Fibroblast of skin of left quadriceps (primary cell): ENCODE measurements at places on chromosomes 1 and 21.

GRCh38 chr1:90850181-90850897, 133.2 kb upstream of the BARHL2 start:
- no peak for DNase-seq

- no peak for DNase-seq
Observed at GRCh38 chr1:173270243-173270642, 63.1 kb upstream of the TNFSF4 start.

DNA sequence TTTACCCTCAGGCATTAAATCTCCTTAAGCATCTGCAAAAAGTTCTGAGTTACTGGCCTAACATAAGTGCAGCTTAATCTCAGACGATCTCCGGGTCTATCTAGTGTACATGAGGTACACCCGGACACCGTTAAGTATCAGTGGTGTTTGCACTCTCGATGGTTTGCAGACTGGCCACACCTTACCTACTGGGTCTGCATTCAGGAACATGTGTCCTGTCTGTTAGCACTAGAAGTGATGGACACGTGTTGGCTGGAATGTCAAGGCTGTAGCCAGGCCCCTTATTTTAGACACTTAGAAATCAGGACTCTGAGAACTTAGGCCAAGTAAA, 783 bp upstream of the AGL start:
- no peak for DNase-seq

- DNase-seq = peak; percentile 29
Observed at GRCh38 chr1:50774759-50775351, 185.2 kb downstream of the FAF1 start.

- DNase-seq = peak; percentile 94
Observed at GRCh38 chr1:171220081-171220420, 28.2 kb upstream of the FMO1 start.

DNA sequence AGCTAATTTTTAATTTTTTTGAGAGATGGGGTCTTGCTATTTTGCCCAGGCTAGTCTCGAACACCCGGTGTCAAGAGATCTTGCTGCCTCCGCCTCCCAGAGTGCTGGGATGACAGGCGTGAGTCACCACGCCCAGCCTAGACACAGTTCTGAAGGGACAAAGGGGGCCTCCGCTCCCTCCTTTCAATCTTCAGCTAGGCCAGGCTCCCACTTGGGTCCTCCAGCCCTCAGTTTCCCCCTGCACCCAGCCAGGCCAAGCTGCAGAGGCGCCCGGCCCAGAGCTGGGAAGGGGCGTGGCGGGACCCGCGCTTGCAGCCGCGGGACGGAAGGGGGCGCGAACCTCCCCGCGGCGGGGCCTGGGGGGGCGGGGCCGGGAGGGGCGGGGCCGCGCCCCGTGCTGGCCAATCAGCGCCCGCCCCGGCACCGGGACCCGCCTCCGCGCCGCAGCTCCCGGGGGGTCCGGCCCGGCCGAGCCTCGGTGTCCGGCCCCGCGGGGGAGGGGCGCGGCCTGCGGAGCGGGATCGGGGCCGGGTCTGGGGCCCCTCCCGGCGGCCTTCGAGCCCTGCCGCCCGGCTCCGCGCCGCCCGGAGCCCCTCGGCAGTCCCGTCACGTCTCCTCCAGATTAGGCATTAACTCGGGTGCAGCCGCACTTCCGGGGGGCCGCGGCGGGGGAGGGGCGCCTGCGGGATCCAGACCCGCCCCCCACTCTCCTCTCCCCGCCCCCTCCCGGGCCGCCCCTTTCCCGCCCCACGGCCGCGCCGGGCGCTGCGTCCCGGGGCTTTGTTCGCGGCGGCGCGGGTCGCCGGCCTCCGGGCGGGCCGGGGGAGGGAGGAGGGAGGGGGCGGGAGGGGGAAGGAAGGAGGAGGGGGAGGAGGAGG, 559 bp upstream of the AGRN start:
- DNase-seq = peak; percentile 69

DNA sequence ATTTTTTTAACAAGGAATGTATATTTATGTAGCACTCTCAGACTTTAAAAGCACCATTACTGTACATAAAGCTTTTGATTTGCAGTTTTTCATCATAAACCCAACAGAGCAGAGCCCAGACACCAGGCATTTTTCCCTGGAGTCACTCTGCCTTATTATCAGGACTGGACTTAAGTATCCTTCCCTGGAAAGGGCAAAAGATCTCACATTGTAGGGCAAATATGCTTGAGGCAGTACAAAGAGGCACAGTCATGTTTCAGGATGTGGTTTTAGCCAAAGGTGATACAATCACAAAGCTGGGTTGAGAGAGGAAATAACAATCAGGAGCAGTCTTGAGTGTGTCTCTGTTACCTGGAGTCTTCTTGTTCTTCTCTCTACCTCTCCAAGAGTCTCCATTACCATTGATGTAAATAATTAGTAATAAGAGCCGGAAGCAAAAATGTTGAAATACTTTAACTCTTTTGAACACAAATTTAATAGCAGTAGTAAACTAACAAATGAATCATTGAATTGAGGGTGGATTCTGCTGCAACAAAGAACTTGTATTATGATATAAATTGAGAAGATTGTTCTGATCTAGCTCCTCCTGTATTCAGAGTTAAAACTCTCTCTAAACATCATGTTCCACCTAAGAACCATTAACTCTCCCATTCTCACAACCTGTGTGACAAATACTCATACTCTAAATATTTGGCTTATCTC, 160.5 kb downstream of the LTN1 start:
- no peak for DNase-seq

- no peak for DNase-seq
Observed at GRCh38 chr1:230422221-230422981, 3.7 kb downstream of the PGBD5 start.

DNA sequence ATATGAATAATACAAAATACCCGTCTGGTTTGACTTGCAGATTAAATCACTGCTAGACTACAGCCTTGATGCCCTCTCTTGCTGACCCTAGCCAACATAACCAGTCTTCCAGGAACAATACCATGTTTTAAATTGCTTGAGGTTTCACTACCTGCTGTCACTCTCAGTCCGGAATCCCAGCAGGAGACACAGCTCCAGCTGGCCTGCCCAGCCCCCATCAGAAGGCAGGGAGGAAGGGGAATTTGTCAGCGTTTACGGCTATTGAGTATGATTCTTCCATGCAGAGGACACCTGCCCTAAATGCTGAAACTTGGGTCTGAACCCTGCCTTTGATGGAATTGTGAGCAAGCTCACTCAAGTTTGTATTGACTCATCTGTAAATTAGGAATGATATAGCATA, 33.0 kb downstream of the ZNF496 start:
- no peak for DNase-seq

DNA sequence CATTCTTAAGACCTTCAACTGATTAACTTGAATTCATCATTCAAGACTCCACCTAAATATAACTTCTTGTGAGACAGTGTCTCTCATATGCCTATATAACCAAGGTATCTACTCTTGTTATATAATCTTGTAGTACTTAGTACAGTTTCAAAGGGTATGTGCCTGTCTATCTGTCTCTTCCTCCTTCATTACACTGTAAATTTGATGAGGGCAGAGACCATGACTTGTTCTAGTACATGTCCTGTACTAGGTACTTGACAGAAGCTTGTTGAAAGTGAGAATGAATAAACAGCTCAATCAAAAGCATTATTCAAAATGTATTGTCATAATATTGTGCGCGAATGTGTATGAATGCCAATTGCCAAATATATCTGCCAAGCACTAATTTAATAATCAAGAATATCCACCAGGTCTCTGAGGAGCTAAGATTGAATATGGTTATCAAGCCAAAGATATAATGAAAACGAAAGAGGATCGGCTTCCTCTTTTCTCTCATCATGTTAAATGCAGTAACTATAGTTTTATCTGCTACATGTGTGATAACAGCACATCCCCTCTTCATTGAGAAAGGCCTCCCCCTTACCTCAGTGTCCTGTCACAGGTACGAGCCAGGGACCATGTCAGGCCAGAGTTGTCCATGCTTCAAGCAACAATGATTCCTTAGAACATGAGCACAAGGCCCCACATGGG, 117.3 kb downstream of the UCHL5 start:
- DNase-seq = no peak

- no peak for DNase-seq
Observed at GRCh38 chr1:24275510-24275909, 43.6 kb upstream of the GRHL3 start.

- DNase-seq = no peak
Observed at GRCh38 chr1:236144446-236145150, 2.3 kb downstream of the GPR137B start.

DNA sequence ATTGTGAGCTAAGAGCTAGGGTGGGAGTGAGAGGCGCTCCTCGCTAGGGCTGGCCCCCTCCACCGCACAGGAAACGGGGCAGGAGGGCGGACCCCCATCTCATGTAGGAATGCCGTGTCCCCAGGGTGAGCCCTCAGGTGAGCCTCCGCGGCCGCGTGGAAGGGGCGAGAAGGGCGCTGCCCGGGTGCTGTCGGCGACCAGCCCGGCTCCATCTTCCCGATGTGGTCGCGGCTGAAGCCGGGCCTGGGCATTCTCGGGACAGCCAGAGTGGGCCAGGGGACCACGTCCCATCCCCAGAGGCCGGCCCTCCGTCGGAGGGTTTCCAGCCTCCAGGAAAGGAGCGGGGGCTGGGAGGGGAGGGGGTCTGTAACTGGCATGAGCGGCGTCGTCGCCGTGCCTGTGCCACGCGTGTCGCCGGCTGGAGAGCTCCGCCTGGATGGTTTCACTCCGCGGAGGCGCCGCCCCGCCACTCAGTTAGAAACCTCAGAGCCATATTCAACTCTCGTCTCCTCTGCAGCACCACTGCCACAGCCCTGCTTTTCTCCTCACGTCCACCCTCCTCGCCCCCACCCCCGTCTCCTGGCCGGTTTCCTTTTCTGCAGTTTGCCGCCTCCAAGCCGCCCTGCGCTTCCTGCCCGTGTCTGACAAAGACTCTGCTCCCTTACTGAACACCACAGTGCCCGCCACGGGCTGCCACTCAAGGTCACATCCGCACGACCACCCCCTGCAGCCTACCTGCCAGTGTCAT, at the start of gene TMEM269:
Gene TMEM269 (plus strand): TSS at position 46 of the 748 bp plus-strand sequence. CDS start 4,903 bp downstream, outside the sequence.
- no peak for DNase-seq

DNA sequence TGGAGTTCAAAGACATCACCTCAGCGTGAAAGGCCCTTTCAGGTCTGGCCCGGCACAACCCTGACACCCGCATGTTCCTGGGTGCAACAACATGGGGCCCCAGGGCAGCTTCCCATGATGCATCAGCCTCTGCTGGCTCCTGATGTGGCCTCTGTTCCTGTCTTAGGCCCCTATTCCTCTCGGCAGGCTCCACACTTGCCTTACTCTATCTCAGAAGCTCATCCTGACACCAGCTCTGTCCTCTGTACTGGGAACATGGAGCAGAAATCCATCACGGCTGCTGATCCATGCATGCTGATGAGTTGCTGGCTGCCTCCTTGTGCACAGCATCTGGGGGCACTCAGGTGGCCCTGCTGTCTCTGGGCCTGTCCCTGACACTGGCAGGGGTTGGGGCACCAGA, 74.6 kb downstream of the ADARB1 start:
- DNase-seq = no peak

- no peak for DNase-seq
Observed at GRCh38 chr1:235947989-235948388, 81.3 kb upstream of the LYST start.

GRCh38 chr1:201539561-201540431, 869 bp downstream of the NAV1 start:
- DNase-seq = no peak

DNA sequence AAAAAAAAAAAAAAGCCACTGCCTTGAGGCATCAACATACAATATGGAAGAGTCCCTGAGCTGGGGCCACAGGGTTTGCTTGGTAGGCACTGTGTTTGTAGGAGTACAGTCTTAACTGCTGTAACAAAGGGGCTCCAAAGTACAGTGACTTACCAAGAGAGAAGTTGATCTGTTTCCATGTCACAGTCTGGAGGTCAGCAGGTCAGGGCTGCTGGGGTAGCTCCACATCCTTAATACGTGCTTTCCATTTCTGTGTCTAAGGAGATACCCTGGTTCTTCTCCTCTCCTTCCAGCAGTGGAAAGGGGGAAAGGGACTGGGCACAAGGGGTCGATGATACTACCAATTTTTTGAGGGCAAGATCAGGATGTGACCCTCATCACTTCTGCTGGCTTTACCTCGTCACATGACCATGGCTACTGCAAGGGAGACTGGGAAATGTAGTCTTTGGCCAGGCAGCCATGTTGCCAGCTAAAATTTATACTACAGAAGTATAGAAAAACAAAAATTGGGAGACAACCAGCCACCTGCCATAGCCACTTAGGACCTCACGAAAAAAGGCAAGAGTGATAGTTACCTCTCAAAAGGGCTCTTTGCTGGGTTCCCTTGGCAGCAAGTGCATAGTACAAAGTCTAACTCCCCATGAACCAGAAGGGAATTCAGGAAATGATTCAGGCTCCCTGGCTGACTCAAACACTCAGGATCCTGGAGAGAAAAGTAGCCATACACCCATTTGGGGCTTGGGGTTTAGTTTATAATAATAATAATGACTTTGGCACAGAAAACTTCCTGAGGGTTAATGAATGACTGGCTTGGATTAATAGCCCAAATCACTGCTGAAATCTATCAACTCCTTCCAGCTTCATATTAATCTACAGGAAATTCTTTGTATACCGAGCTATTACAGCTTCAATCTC, 52.7 kb upstream of the ATP5PO start:
- DNase-seq = peak; percentile 83

- DNase-seq = no peak
Observed at GRCh38 chr1:99407018-99407417, 142.7 kb downstream of the PLPPR4 start.

DNA sequence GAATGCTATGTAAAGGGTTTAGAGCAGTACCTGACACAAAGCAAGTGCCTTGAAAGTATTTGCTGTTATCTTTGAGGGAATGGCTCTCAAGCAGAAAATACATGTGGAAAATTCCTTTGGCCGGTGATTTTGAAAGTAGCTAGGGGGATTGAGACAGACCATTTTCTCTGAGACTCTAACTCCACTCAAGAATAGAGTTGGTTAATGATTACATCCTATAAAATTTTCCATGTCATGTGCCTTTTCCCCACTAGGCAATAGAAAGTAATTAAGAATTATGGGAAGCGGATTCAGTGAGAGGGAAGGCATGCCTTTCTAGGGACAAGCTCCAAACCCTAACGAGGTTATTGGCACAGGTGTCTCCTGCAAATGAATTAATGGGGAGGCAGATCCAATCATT, 276.0 kb downstream of the GPATCH2 start:
- no peak for DNase-seq

DNA sequence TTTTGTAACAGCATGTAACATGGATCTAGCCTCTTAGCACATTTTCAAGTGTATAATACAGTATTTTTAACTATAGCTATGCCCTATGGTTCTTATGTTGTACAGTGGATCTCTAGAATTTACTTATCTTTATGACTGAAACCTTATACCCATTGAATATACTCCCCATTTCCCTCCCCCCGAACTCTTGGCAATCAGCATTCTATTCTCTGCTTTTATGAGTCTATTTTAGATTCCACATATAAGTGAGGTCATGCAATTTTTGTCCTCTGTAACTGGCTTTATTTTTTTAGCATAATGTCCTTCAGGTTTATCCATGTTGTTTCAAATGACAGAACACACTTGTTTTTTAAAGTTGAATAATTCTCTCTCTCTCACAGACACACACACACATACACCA, 3.1 kb upstream of the GBP6 start:
- no peak for DNase-seq

DNA sequence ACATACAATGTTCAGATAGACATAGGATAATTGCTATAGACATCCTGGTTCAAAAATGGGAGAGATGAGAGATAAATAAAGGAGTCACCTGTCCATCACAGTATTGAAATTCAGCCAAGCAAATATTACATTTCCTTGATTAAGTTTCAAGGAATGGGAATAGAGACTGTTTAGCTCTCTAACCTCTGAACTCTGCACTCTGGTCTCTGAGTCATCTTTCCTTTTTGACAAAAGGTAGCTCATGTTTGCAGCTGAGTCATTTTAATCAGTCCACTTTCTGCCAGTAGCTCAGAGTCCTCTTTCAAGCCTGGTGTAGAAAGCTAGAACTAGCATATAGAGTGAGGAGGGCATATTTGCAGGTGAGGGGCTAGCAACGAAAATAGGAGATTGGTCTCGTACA, 51.4 kb upstream of the GJA8 start:
- no peak for DNase-seq
